ENCODE measurements at places on chromosomes 4 and X.

DNA sequence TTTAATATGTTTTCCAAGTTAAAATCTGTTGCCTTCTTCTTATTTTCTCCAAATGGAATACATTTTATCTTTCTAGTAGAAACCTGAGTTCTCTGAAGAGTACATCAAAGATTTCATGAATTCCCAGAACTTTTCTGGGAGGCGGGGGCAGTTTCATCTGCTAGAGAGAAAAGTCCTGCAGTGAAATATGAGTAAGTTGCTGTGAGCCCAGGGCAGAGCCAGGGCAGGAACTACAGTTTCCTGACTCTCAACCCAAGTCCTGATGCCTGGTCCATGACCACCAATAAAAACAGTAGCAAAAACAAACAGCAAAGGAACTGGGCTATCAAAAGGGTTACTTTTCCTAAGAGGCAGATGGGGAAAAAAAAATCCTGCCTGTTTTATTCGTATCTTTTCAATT lies 239.4 kb upstream of the CTSO start:
- DNase-seq, result no peak

- no peak for DNase-seq
These were observed 584 bp downstream of the SUV39H1 start for GRCh38 chrX:48696909-48697727.

- no peak for DNase-seq
These were observed 116.5 kb upstream of the NAP1L5 start for GRCh38 chr4:88814043-88814617.

DNA sequence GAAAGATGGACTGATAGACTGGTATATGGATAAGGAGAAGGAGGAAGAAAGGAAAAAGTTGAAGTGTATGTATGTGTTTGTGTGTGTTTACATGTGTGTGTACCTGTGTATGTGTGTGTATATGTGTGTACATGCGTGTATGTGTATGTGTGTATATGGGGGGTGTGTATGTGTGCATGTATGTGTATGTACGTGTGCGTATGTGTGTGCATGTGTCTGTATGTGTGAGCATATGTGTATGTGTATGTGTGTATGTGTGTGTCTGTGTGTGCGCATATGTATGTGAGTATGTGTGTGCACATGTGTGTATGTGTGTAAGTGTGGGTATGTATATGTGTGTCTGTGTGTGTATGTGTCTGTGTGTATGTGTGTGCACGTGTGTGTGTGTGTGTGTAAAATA lies 101.5 kb upstream of the KLHL13 start:
- DNase-seq, result no peak

DNA sequence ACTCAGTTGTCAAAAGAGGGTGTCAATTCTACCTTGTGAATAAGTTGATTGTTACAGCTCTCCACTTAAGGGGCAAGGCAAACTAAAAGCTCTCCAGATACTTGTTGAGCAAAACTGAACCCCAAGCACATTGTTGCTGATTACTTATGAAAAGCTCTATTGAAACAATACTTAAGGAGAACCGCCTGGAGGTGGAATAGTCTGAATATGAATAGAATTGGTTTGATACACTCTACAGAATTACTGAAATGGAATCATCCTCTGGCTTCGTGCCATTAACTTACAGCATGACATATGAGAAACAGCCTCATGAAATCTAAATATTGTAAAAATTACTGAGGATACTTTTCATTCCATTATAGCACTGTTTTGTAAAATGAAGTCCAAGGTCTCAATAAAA lies 127.0 kb upstream of the SH3RF1 start:
- DNase-seq, result no peak

- no peak for DNase-seq
These were observed 286.8 kb downstream of the USP46 start for GRCh38 chr4:52372269-52372668.

DNA sequence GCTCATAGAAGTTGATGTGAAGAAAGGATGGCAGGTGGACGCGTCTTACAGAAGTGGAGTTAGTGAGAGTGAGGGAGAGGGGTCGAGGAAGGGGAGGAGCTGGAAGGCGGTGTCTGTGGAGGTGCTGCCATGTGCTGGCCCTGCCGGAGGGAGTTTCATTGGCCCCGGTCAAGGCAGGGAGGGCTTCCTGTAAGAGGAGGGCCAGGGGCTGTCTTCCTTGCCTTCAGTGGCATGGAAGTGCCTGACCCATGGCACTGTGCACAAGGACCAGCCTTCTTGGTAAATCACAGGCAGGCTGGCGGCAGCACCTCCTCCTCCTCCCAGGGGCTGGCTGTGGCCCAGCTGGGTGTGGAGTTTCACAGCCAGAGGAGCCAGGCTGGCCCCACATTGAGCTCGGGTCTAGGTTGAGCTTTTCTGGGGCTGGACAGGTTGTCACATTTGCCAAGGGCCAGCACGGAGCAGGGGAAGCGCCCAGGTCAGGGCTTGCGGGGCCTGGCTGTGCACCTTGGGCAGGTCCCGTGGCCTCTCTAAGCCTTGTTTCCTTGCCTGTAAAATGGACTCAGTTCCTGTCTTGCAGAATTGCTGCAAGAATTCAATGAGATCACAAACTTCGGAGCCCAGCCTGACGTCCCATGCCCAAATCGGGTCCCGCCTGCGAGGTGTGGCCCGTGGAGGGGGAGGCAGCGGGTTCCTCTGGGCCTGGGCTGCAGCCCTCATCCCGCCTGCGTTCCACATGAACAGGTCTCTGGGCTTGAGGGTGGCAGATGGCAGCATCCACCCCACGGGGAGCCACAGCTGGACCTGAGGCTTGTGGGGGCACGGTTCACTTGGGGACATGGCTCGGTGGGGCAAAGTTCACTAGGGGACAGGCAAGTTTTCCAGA lies 7.0 kb downstream of the HTRA3 start:
- no peak for DNase-seq

- no peak for DNase-seq
These were observed 44.8 kb downstream of the TSPAN5 start for GRCh38 chr4:98613453-98614075.

- no peak for DNase-seq
These were observed 92.3 kb downstream of the PSAPL1 start for GRCh38 chr4:7342223-7343080.

DNA sequence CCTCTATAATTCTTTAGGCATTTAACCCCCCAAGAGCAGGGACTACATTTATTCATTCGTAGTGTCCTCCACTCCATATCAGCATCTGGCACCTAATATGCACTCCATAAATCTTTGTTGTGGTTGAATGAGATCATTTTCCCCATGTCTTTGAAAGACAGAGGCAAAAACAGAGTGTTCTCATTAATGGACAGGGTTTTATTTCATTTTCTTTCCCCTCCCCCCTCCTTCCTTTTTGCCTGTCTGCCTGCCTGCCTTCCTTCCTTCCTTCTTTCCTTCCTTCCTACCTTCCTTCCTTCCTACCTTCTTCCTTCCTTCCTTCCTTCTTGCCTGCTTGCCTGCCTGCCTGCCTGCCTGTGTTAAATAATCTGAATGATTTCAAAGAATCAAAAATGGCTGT lies 83.2 kb downstream of the SHROOM3 start:
- no peak for DNase-seq

- no peak for DNase-seq
These were observed 157.5 kb upstream of the ITM2A start for GRCh38 chrX:79524642-79525041.

- no peak for DNase-seq
These were observed 334 bp upstream of the POU4F2 start for GRCh38 chr4:146638333-146638785.

DNA sequence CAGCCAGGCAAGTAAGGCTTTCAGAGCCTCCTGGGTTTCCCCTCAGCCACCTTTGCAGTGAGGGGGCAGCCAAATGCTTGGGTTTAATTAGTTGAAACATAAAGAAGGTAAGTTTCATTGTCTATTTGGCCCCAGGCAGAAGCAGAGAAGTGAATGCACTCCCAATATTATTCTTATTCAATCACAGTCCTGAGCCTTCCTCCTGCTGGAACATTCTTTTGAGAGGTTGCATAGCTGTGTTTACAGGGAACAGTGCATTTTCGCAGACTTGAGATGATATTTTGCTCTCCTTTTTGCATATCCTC lies 13.9 kb downstream of the SLC2A9 start:
- no peak for DNase-seq

- no peak for DNase-seq
These were observed 67.5 kb upstream of the NPY2R start for GRCh38 chr4:155140889-155141288.

GRCh38 chr4:164772076-164772475 lies 18.1 kb downstream of the SMIM31 start:
- DNase-seq, result no peak

Data from keratinocyte (primary cell).